ENCODE measurements at places on chromosomes 3 and 15.

- DNase-seq, result no peak
Observed at GRCh38 chr15:52369455-52369854, 73.9 kb upstream of the MYO5C start.

- peak; percentile 68 for DNase-seq
Observed at GRCh38 chr15:28094732-28095521, 4.2 kb downstream of the OCA2 start.

GRCh38 chr15:33729653-33730052 is 238.6 kb upstream of the CHRM5 start:
- DNase-seq, result peak; percentile 4

GRCh38 chr3:52120556-52121463 is 33.4 kb downstream of the POC1A start:
- no peak for DNase-seq

DNA sequence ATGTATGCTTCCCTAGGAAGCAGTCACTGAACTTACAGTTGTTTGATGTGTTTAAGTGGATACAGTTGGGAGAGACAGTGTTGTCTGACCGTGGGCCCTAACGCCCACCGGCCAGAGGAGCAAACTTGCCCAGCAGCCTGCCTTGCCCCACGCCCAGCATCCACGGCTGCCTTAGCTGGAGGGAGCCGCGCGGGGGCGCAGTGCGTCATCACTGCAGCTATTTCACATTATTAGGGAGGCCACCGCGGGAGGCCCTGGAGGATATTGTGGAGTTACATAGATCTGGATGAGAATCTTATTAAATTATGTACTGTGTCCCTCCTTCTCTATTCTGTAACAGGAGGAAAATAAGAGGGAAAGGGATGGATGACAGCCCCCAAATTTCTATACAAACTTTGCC is 267.2 kb downstream of the GABRG3 start:
- no peak for DNase-seq

GRCh38 chr3:142337994-142338393 is 109.8 kb downstream of the XRN1 start:
- no peak for DNase-seq

GRCh38 chr15:94131875-94132274 is 99.5 kb upstream of the MCTP2 start:
- DNase-seq, result no peak

GRCh38 chr3:99542767-99543518 is 95.5 kb upstream of the COL8A1 start:
- DNase-seq, result no peak
